Stimulated activated CD4-positive, alpha-beta T cell treated with anti-CD3 and anti-CD28 coated beads, Interleukin-4, amount 100 ng/mL, for 1 hour (primary cell): ENCODE measurements at places on chromosomes 1 and 21.

DNA sequence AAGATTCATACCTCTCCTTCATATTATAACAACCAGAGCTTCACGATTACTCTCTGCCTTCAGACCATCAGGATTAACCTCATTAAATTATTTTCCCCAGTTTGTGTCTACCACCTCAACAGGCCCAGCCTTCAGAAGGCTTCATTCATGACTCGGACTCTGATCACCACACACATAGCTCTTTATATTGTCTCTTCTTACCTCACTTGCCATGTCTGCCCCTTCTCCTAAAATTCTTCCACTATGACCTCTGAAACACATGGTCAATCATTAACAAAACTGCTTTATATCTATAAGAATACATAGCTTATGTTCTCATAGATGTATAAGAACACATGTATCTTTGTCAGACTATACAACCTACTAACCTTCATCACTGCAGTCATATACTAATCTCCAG lies 79.8 kb downstream of the USP1 start:
- DNase-seq = no peak

- DNase-seq = no peak
These were observed 152.0 kb downstream of the ETS2 start for GRCh38 chr21:38957575-38958322.

- no peak for DNase-seq
These were observed 7.5 kb upstream of the KRTAP23-1 start for GRCh38 chr21:30355906-30356305.

DNA sequence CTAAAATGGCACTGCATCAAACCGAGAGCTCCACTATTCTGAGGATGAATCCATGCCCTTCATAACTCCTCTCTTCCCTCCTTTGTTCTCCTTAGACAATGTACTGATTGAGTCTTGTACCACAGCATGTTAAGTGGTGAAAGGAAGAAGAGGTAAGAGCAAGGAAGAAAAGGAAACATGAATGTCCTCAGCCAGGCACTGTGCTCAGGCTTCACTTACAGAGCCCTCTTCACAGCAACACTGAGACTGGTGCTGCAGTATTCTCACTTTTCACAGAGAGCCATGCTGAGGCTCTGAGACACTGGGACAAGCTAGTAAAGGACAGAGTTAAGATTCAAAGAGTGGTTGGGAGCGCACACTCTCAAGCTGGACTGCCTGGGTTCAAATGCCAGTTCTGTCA lies 143.5 kb downstream of the AKT3 start:
- no peak for DNase-seq

- DNase-seq = no peak
These were observed 347.2 kb downstream of the DISC1 start for GRCh38 chr1:231973830-231974229.

DNA sequence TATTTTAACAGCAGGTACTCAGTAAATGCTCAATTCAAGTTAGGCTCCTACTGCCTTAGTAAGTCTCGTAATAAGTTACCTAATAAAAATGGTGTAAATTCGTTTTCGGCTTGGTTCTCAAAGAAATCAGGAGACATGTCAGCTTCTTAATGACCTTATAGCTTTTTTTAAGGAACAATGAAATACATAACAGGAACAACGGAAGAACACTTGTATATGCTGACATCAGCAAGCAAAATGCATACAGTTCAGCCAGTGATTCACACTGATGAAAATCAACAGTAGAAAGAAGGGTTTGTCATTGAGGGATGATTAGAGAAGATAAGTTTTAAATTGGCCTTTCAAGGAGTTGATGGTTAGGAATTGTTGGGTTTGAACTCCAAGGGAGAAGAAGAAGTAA lies 13.3 kb downstream of the RPTN start:
- no peak for DNase-seq

GRCh38 chr21:25909341-25909740 lies 174.6 kb downstream of the GABPA start:
- no peak for DNase-seq

DNA sequence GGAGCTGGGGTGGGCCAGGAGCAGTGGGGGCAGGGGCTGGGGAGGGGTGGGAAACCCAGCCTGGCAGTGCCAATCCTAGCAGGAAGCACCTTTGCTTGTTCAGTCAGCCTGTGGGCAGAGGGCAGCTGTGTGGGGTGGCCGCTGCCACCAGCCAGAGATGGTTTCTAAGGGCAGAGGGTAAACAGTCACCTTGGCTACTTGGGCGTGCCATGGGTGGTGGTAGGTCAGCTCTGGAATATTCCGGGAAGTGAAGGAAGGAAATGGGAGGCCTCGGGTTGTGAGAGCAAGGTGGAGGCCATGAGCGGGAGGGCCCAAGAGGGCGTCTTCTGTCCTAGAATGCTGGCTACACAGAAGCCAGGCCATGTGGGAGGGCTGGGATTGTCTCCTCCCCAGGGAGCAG lies 20.7 kb upstream of the WNT4 start:
- DNase-seq = no peak

DNA sequence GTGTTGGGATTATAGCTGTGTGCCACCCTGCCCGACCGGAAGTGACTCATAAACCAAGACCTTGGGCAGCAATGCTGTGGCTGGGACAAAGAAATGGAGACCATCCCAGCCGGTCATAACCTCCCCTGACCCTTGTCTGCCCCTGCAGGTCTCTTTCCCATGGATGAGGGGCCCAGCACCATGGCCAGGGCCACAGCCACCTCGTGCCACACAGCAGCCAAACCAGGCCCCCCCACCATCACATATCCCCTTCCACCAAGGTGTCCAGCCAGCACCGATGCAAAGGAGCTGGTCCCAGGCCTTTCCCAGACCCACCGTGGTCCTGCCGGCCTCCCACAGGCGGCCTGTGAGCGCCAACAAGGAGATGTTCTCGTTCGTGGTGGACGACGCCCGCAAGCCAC lies 42.2 kb downstream of the FHAD1 start:
- DNase-seq = no peak

DNA sequence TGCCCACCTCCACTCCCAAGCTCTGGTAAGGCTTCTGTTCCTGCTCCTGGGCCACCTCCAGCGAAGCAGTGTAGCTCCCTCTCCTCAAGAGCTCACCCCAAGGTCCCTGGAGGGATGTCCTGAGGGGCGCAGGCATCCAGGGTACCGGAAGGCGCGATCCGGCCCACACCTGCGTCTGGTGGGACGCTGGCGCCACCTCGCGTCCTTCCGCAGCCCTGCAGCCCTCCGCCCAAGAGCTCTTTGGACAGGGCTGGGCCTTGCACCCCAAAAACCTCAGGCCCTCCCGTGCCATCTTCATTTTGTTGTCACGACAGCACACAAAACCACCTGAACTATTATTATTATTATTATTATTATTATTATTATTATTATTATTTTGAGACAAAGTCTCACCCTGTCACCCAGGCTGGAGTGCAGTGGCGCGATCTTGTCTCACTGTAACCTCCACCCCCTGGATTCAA lies 49.2 kb upstream of the PAX7 start:
- DNase-seq = peak; percentile 33

GRCh38 chr21:32795802-32796559 lies 24.4 kb upstream of the PAXBP1 start:
- DNase-seq = no peak

DNA sequence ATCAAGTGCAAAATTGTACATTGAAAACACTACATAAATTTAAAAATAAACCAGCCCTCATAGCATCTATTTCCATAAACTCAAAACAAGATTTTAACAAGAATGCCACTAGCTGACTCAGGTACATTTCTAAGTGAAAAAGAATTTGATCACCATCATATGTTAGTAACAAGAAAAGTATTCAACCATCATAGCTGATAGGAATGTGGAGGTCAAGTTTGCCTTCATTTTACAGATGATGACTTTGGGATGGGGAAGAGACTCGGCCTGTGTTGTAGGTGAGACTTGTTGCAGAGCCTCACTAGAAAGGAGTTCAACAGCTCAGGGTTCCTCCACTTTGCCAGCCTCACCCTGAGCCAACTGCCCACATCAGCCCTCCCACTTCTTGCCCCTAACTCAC lies 318.8 kb upstream of the FAM78B start:
- no peak for DNase-seq
